Bronchial epithelial cell (primary cell): ENCODE measurements at places on chromosomes 11 and 22. TPM values are rescaled to one million over a fixed set of nuclear protein-coding genes. Genes with fewer than 3 reads are reported as not detected.

DNA sequence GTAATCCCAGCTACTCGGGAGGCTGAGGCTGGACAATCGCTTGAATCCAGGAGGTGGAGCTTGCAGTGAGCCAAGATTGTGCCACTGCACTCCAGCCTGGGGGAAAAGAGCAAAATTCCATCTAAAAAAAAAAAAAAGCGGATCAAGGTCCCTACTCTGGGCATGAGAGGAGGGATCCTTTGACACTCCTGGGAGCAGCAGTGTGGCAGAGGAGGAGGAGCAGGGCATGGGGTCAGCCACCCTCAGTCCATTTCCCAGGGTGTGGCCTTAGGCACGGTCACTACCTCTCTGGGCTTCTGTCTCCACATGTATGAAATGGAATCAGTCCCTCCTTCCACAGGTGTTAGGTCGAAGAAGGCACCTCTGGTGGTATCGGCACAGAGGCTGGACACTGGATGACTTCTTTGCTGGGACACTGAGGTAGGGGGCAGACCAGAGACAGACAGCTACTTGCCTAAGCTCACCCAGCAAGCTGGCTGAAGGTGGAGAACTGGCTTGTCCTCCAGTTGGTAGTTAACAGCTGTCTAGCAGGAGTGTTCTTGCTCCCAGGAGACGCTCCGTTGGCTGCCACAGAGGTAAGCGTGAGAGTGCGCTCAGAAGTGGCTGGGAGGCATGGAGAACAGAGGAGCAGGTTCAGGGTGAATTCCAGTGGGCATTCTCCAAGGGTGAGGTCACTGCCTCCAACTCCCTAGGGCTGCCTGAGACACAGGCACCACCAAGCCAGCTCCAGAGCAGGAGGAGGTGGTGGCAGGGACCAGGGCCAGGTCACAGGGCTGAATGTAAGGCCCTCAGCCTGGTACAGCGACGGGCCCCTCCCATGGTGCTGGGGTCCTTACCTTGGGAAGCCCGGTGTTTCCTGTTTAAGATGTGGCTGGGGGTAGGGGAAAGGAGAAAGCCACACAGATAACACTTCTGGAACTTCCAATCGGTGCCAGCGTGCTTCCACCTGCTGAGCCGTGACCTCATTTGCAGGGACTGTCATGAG, 19.5 kb downstream of the TXN2 start:
- DNase-seq: peak; percentile 91

The JRKL gene
- total RNA-seq: 7.6 and 10.2 TPM in 2 replicates

- DNase-seq: no peak
These were observed 10.6 kb upstream of the GLYATL1 start for GRCh38 chr11:58928691-58929090.

- DNase-seq: peak; percentile 21
These were observed 459.9 kb downstream of the OPCML start for GRCh38 chr11:133072378-133072777.

The HEPN1 gene
- not detected in 2 replicates for total RNA-seq

GRCh38 chr11:33292311-33292710, 35.1 kb downstream of the HIPK3 start:
- no peak for DNase-seq

DNA sequence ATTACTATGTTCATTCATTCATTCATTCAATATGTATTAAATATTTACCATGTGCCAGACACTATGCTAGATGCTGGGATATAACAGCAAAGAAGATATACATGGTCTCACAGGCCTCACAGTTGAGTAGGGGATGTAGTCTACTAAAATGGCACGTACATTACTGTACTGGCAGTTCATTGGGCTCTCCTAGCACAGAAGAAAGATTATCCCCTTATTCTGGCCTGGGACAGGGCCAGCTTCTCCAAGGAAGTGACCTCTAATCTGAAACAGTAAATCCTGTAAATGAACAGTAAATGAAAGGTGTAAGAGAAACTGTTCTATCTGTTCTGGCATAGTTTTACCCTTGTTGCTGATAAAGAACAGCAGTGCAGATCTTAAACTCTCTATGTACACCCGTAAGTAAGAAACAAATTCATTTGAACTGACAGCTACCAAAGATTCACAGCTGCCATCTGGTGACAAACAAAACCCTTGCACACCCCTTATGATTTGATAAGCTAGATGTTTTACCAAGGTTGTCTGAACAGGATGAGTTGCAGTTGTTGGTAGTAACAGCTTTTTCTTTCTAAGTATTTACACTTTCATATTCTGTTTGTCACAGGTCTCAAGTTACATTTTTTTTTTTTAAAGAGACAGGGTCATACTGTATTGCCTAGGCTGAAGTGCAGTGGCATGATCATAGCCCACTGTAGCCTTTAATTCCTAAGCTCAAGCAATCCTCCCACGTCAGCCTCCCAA, 263.1 kb downstream of the TMEM135 start:
- peak; percentile 7 for DNase-seq

The OR52B6 gene
- not detected in 2 replicates for total RNA-seq

GRCh38 chr22:46010951-46011626, 34.1 kb upstream of the WNT7B start:
- no peak for DNase-seq

GRCh38 chr22:27431896-27432295, 369.7 kb downstream of the MN1 start:
- no peak for DNase-seq

The IFITM2 gene
- total RNA-seq: 1.4 and 3.7 TPM in 2 replicates

- no peak for DNase-seq
These were observed 48.3 kb upstream of the PAK1 start for GRCh38 chr11:77522215-77522614.

- DNase-seq: no peak
These were observed 33.4 kb upstream of the NRIP3 start for GRCh38 chr11:9037046-9037780.

- DNase-seq: peak; percentile 10
These were observed 317.8 kb downstream of the NTM start for GRCh38 chr11:131688048-131688693.

GRCh38 chr11:34234086-34234740, 123.6 kb downstream of the ABTB2 start:
- DNase-seq: peak; percentile 90

The NOX4 gene
- 0.26 TPM in 1 of 2 replicates, not detected in the other for total RNA-seq

The LIF gene
- total RNA-seq: under 0.01 and 0.26 TPM in 2 replicates

GRCh38 chr11:128361451-128362020, 225.8 kb downstream of the ETS1 start:
- peak; percentile 40 for DNase-seq

- DNase-seq: no peak
These were observed 341.8 kb upstream of the CCDC179 start for GRCh38 chr11:23201936-23202522.

DNA sequence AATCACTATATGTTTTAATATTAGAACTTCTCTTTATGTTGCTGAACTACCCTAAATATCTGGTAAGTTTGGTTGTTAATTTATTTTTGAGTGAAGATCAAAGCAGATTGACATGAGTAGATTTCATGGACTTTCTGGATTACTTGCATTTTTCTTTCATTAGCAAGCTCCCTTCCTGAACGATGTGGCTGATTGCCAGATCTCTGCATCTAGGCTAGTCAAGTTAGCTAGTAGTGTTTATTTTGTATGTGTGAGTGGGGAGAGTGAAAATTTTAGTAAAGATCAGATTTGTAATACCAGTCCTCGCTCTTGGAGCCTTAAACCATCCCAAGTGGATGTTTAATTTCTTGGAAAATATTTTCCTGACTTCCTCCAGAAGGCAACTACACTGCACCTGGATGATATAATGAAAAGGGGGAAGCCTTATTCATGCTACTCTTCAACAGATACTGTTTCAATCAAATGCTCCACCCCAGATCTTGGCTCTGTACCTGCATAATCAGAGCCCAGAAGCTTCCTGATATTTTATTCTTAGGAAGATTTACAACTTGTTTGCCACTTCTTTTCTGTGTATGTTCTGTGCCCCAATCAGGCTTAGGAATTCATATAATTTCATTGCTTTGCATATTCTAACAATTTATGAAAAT, 143.2 kb upstream of the GRIA4 start:
- DNase-seq: peak; percentile 52

DNA sequence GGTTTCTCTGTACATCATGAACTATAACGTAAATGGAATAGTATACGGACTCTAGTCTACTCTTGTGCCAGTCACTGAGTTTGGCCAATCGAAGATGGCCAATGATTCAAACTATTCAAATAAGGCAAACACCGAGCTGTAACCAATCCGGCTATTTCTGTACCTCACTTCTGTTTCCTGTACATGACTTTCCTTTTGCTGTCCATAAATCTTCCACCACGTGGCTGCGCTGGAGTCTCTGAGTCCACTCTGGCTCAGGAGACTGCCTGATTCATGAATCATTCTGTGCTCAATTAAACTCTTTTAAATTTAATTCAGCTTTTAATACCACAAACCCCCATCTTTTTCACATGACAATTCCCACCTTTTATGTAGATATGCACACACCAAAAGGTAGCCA, 1.5 kb upstream of the JAML start:
- DNase-seq: no peak

The UBASH3B gene
- 10.0 and 10.4 TPM in 2 replicates for total RNA-seq

The NDUFV1 gene
- 242 and 252 TPM in 2 replicates for total RNA-seq

DNA sequence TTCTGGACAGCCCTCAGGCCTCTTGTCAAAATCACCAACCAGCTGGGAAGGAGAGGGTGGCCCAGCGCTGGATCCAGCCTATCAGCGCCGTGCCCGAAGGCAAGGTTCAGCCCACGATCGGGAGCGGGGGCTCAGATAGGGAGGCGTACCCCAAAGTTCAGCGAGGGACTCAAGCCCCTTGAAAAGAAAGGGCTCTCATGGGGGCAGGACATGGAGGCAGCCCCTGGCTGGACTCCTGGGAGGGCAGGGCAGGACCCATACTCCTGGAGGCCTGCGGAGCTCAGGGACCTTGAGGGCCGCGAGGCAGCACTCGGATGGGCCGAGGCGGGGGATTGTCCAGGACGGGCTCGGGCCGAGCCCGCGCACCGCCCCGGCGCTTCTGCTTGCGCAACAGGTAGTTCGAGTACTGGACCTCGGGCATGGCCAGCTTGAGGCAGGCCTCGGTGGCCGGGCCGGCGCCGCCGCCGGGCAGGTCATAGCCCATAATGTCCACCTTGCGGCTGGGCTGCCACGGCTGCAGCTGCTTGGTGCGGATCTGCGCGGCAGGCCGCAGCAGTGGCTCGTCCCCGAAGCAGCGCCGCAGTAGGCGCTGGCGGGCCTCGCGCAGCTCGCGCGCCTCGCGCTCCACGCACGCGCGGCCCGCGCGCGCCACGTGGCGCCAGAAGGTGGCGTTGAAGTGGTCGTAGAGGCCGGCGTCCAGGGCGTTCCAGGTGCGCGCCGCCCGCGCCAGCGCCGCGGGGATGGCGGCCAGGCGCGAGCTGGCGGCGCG, 6.5 kb downstream of the GAL3ST3 start:
- no peak for DNase-seq

The MS4A8 gene
- not detected in 2 replicates for total RNA-seq

The CASP5 gene
- 6.9 TPM in 1 of 2 replicates, not detected in the other for total RNA-seq

The CHRNA10 gene
- 0.26 and 0.51 TPM in 2 replicates for total RNA-seq

The FAM180B gene
- total RNA-seq: not detected in 2 replicates

- no peak for DNase-seq
These were observed 686.6 kb downstream of the BRD1 start for GRCh38 chr22:49140911-49141665.

DNA sequence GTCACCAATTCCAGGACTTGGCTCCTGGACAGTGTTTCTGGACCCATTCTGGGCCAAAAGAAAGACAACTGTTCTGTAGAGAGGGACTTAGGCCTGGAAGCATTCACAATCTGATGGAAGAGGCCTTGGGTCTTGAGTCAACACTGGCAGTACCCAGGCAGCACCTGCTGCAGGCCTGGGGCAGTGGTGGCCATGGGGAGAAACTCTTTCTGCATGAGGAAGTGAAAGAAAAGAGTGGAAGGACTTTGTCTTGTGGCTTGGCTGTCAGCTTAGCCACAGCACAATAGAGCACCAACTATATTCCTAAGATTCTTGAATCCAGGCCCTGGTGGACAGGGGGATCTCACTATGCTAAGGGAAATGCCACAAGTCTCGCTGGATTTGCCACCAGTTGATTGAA, 70.6 kb downstream of the CTSC start:
- no peak for DNase-seq

DNA sequence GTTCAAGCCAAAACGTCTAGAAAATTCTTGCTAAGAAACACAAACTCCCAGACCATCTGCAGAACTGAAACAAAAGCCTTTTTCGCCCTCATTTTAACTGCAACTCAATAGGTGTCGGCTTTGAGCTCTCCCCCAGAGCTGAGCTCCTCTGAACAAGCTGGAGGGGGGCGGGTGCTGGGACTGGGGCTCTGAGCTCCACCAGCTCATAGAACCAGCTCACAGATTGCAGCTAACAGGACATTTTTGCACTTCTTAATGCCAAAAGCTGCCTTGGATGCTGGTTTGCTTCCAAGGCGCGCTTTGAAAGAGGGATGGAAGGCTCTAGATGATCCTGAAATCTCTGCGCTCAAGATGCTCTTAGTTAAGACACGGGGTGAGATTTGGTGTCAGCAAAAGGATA, 6.0 kb upstream of the YWHAH start:
- DNase-seq: no peak

DNA sequence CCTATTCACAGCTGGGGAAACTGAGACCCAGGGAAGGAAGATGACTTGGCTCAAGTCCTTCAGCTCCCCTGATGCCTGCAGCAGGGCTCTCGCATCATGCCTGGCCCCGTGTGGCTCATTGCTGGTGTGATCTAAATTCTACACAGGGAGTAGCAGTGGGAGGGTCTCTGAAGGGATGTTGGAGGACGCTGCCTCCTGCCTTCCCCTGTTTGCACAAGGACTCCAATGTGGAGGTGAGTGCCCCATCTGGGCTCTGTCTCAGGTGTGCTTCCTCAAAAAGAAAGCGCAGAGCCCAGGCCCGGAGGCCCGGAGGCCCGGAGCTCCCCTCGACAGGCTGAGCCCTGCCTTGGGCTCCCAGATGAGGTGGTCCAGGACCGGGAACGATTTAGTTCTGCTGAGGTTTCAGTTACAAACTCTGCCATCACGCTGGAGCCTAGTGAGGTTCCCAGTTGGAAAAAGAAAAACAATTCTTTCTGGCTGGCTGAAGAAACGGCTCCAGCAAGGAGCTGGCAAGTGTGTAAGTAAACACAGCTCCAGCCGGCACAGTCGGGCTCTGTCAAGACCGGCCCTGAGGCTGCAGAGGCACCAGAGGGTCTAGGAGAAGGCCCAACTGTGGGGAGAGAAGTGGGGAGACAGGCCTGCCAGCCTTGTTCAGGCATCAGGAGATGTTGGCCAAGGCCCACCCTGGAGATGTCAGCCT, 49.8 kb downstream of the NAT10 start:
- no peak for DNase-seq

GRCh38 chr11:14506532-14506931, 6.9 kb upstream of the COPB1 start:
- DNase-seq: no peak

GRCh38 chr11:111378185-111378860, 752 bp downstream of the POU2AF1 start:
- DNase-seq: peak; percentile 79

DNA sequence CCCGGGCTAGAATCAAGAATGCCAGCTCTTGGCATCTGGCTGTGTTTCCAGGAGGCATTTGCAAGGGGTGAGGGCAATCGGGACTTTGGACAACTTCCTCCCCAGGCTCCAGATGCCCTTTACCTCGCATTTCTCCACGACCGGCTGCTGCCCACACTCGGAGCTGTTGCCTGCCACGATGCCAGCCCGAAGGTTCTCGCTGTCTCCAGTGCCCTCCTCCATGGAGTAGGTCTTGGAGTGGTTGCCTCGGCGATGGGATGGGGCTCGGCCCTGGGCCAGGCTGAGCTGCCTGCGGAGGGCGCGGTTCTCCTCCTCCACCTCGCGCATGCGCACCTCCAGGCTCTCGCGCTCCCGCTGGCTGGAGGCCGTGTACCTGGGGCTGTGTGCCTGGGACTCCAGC, 270.0 kb downstream of the LARGE1 start:
- no peak for DNase-seq
